GM12878 (cell line): ENCODE measurements at places on chromosomes 2 and 18.

- DNase-seq = no peak
Observed at GRCh38 chr2:43049836-43050801, 176.3 kb downstream of the ZFP36L2 start.

GRCh38 chr2:228646061-228646460, 464.6 kb upstream of the SPHKAP start:
- DNase-seq = no peak

DNA sequence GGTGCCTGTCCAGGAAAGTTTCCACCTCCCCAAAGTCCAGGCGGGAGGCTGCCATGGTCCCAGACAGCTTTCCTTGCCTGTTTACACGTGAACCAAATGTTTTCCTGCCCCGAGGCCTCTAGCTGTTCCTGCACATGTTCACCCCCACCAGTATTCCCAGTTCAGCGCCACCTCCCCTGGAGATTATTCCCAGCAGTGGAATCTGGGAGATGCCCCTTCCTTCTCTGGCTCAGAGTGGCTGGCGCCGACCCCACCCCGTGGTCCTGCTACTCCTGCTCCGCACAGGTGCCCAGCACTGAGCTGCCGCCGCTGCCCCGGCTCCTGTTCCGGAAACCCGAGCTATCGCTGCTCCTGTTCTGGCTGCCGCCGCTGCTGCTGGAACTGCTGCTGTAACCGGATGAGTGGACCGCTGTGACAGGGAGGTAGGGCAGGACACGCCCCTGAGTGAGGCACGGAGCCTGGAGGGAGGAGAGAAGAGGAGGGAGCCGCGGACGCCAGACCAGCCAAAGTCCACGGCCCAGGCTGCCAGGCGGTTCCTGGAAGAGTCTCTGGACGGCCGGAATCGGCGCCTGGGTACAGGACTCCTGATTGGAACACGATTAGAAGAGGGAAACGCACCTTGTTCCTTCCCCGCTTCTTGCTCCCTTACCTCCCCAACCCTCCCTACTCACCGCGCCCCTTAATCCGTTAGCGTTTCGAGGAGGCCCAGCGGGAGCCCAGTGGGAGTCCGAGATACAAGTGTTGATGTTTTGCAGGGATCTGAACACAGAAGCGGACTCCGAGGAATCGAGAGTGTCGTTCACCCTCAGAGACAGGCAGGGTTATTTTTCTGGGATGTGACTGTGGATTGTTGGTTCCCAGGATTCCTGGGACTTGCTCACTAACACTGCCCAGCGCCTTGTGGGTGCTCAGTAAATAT, at the start of gene PDE11A:
TSS of gene PDE11A (minus strand) at position 395 of the 919 bp plus-strand sequence. CDS start at position 55, 340 bp downstream.
- no peak for DNase-seq

DNA sequence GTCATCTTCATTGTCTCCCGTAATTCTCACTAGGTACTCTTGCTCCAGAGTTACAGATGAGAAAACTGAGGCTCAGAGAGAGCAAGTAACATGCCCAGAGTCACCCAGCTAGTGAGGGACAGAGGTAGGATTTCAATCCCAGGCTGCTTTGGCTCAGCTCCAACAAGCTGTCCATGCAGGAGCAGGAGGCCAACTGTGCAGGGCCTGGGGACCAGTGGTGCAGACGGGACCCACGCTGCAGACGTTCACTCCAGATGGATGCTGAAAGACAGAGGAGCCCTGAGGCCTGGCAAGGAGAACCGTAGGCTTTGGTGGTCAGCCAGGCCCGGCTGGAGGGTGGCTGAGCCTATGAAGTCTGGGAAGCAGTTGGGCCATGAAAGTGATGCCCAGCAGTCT, 102.6 kb downstream of the MCFD2 start:
- no peak for DNase-seq

GRCh38 chr2:42021464-42021863, 26.4 kb upstream of the PKDCC start:
- no peak for DNase-seq

GRCh38 chr2:211085056-211085680, 528.8 kb downstream of the CPS1 start:
- no peak for DNase-seq

- DNase-seq = no peak
Observed at GRCh38 chr2:130287656-130288026, 55.1 kb upstream of the IMP4 start.

GRCh38 chr2:71888751-71889445, 258.8 kb downstream of the CYP26B1 start:
- DNase-seq = no peak

DNA sequence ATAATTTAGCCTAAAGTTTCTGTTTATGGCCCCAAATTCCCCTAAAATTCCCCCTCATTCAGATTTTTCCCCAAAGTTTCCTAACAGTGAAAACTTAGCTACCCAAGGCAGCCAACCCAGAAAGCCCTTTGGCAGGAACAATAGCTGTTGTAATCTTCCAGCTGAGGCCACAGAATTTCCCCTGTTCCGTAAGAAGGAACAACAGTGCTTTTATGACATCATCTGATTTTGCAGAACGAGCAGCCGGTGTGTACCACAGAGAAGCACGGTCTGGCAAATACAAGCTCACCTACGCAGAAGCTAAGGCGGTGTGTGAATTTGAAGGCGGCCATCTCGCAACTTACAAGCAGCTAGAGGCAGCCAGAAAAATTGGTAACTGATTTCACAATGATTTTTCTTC, 6.3 kb downstream of the TNFAIP6 start:
- DNase-seq = peak; percentile 45
